ENCODE measurements at places on chromosomes 4 and X.

DNA sequence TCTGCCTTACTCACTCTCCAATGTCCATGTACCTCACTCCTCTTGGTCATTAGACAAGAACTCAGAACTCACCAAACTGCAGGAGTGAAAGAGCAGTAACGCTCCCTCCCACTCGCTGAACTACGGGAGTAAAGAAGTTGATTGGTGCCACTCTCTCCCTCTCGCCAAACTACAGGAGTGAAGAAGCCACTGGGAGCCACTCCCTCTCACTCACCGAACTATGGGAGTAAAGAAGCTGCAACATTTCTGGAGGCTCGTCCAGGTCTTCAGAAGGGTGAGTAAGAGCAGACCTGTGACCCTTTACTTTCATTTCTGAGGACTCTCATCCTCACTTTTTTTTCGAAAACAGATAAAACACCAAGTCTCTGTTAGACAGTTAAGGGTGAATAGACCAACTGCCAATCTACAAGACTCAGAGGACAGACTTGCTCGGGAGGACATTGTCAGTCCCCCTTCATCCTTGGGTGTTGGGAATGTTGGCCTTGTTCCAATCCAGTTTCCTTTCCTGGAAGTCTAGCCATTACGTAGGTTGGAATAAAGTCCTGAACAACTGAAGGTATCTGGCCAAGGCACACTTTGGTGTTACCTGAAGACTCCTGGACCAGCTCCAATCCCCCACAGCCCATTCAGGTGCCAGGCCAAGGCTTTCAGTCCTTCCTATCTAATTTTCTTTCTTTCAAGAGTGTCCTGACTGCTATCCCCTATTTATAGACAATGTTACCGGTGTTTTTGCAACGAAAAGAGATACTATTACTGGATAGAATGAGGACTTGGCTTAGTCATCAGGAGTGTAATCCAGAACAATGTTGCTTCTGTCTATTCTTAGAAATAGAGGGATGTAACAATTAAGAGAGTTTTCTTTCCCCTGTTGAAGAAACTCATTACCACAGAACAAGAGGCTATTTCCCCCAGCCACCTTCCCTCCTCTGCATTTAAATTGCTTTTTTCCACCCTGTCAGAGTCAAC is 11.0 kb upstream of the COL25A1 start:
- no peak for DNase-seq

- DNase-seq: no peak
Measured at GRCh38 chr4:181944527-181944926, 298.7 kb upstream of the TENM3 start.

- DNase-seq: no peak
Measured at GRCh38 chrX:34300871-34301270, 168.8 kb upstream of the FAM47A start.

DNA sequence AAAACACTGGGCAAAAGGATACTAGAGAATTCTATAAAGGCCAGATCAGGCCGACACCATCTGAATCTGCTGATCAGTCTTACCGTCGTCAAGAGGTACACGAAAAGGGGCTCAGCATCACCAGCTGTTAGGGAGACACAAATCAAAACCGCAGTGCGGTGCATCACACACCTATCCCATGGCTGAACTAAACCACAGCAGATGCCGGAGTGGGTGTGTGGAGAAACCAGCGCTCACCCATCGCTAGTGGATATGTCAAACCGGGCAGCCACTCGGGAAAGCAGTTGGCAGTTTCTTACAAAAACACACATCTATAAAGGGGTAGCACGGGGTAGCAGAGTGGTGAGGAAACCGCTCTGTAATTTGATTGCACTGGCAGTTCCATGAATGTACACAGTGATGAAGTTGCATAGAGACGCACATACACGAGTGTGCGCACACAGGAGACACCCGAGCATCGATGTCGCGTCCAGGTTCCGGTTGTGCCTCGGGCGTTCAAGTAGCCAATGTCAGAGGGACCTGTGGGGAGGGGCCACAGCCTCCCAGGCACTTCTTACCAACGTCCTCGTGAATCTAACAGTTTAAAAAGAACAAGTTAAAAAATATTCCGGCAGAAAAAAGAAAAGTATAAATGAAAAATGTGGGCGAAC is 23.1 kb upstream of the CCNQ start:
- DNase-seq: no peak

- DNase-seq: no peak
Measured at GRCh38 chrX:96181605-96182004, 503.0 kb upstream of the DIAPH2 start.

DNA sequence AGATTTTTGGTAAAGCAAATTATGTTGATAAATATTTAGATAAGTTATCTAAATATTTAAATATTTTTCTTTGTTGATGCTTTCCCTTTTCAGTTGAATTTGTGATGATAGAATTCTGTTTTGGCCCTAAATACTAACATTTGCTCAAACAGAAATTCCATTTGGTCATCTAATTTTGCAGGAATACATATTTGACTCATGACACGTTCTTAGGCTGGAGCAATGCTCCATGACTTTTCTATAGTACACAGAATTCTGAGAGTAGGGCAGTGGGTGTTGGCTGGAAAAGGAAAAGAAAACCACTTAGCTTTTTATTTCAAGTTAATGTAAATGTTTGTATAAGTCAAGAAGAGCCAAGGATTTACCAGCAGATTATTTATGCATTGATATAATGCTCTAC is 58.6 kb upstream of the GK2 start:
- no peak for DNase-seq

- DNase-seq: no peak
Measured at GRCh38 chrX:121581885-121582284, 534.5 kb downstream of the GLUD2 start.

DNA sequence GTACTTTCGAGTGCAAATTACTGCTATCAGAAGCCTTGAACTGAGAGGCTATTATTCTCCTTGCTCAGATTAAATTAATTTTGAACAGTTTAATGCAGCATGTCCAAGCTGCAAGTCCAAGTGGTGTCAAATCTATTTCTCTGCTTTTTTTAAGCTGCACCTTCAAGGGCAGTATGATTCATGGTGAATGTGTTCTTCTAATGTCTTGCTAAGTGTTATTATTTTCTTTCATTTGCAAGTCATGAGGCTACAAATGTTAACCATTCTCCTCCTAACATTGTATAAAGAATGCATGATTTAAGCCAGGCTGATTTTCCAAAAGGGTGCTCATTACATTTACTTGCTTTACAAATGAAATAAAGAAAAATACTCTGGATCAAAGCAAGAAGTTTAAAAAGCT is 200.4 kb downstream of the TEX13C start:
- DNase-seq: no peak

DNA sequence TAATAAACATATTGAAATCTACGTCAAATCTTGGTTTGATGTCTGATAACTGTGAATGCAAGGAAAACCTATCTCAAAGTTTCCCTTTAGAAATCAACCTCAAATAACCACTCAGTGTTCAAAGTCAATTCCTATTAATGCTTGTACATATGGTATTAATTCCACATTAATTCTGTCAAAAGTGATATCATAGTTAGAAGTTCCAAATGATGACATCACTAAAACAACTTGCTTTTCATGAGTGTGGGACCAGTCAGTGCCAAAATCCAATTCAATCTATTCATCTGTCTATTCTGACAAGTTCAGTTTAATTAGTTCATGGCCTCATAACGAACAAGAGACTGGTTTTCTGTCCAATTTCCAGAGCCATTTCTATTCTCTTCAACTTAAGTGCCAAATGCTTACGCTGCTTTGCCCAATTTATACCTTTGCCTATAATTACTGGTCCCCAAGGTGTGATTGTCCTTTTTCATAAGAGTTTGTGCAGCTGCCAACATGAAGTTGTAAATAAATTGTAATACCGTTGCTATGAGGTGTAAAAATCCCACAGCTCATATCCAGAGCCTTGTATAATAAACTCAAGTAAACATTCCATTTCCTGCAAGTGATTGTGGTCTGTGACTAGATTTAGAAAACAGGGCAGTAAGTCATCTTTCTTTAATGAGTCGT is 476.2 kb downstream of the RAB28 start:
- DNase-seq: no peak

- no peak for DNase-seq
Measured at GRCh38 chrX:97398030-97398551, 514.4 kb downstream of the RPA4 start.

GRCh38 chr4:57037982-57038604 is 59.4 kb downstream of the POLR2B start:
- no peak for DNase-seq

DNA sequence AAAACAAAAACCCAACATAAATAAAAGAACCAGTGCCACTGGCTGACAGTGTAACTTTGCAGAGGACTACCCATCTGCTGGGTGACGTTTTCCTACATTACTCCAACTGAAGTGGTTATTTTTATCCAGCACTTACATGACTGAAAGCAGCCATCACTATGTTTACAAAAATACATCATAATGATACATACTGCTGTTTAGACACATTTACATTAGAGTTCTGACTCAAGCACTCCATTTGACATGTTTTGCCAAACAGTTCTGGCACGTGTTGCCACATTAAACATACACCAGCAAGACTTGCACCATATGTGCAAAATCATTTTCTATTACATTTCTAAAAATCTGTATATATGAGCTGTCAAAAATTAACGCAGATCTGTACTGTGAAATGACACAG is 39.6 kb downstream of the BEND4 start:
- DNase-seq: no peak

- no peak for DNase-seq
Measured at GRCh38 chr4:10530137-10530786, 73.0 kb upstream of the ZNF518B start.

GRCh38 chrX:105297041-105297440 is 76.5 kb upstream of the TEX13A start:
- no peak for DNase-seq

GRCh38 chr4:4969298-4969697 is 50.0 kb downstream of the CYTL1 start:
- no peak for DNase-seq

GRCh38 chr4:67160394-67160793 is 384.9 kb downstream of the CENPC start:
- DNase-seq: no peak

DNA sequence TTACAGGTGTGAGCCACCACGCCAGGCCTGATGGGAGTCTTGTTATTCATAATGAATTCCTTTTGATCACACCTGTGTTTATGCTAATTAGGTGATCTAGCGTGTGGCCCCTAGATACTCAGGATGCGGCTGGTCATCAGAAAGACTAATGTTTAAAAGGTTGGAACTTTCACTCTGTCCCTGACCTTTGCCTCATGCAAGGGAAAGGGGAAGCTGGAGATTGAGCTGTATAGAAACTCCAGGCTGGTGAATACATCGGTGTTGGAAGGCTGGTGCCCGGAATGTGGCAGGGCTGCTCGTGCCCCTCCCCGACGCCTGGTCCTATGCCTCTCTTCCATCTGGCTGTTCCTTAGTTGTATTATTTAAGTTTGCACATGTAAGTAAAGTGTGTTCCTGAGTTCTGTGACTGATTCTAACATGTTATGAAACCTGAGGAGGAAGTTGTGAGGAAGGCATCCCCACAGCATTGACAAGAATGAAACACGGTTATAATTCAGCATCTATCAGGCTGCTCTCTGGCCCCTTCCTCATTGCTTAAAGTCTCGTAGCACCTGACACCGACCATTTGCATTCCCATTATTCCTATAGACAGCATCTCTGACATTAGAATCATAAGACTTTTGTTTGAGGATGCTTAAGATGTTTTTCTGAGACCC is 28.9 kb downstream of the CASP3 start:
- no peak for DNase-seq

- peak; percentile 20 for DNase-seq
Measured at GRCh38 chr4:99405433-99406115, 29.6 kb downstream of the ADH7 start.

- no peak for DNase-seq
Measured at GRCh38 chrX:87327267-87327666, 190.3 kb upstream of the KLHL4 start.

DNA sequence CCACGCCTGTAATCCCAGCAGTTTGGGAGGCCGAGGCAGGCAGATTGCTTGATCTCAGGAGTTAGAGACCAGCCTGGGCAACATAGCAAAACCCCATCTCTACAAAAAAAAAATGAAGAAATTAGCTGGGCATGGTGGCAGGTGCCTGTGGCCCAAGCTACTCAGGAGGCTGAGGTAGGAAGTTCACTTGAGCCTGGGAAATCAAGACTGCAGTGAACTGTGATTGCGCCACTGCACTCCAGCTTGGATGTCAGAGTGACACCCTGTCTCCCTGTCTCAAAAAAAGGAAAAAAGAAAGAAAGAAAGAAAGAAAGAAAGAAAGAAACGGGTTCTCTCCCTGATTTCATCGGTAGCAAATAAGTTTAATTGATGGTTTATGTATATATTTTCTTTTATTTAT is 64.6 kb upstream of the ESX1 start:
- no peak for DNase-seq

DNA sequence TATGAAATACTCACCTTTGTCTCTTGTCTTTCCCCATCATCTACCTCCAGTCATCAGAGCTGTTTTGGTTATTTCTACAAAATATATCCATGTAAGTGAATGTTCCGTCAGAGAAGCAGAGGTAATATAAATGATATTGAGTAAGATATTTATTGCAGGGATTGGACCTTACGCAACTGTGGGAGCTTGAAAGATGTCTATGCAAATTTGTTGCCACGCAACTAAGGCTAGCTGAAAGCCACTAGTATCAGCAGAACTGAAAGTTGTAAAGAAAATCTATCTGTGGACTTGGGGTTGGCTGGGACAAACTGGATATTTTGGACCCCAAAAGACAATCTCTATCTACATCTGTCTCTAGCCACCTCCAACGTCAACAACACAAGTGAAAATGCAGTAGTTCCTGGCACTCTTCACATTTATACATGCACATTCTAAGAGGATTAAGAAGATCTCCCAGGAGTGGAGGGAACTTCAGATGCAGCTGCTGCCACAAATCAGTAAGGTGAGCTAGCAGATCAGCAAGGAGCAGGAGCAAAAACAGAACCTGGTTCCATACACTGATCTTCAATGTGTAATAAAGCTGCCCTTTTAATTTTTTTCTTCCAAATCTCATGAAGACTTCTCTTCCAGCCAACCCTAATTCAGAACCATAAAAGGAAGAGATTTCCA is 8.5 kb upstream of the CCSER1 start:
- DNase-seq: no peak
